ENCODE measurements at places on chromosomes 13 and 19.

GRCh38 chr19:46823049-46823448 is 27.6 kb downstream of the AP2S1 start:
- DNase-seq: no peak

GRCh38 chr19:50036908-50037307 is 11.1 kb downstream of the ZNF473 start:
- no peak for DNase-seq

GRCh38 chr13:23273498-23273897 is 92.7 kb downstream of the SGCG start:
- DNase-seq: no peak

GRCh38 chr13:113794086-113794485 is 35.1 kb downstream of the TMEM255B start:
- DNase-seq: no peak

GRCh38 chr19:1446713-1447481 is 3.0 kb upstream of the APC2 start:
- no peak for DNase-seq

DNA sequence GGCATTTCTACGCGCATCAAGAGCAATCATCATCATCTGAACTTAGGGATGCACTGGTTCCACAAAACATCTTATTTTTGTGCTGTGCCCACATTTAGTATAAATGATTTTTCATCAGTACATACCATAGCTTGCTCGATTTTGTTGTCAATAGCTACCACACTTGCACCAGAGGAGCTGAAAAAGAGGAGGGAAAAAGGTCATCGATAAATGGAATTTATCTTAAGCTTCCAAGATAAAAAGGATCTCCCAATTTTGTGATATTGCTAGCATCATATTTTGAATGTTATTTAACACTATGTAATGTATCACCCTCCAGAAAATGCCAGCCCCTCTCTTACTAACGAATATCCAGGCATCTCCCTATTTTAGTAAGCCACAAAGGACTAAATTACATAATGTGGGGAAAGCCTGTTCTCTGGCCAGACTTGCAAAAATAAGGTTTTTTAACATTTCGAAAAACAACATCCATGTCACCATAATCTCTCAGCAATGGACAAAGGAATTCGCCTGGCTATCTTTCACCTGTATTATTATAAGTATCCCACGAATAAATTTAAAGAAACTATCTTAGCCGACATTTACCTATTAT is 62.4 kb downstream of the SERP2 start:
- no peak for DNase-seq

- no peak for DNase-seq
Observed at GRCh38 chr19:13981021-13981420, 25.1 kb downstream of the RFX1 start.

GRCh38 chr13:114129649-114130062 is 2.8 kb downstream of the RASA3 start:
- DNase-seq: no peak

- DNase-seq: peak; percentile 22
Observed at GRCh38 chr13:49877629-49878218, 58.4 kb downstream of the SPRYD7 start.

GRCh38 chr13:75219479-75220237 is 262.3 kb downstream of the TBC1D4 start:
- DNase-seq: peak; percentile 75

GRCh38 chr13:42532561-42533335 is 41.2 kb upstream of the TNFSF11 start:
- no peak for DNase-seq

Measured in fibroblast of skin of right biceps (primary cell).